ENCODE measurements at places on chromosomes 11 and 22.

DNA sequence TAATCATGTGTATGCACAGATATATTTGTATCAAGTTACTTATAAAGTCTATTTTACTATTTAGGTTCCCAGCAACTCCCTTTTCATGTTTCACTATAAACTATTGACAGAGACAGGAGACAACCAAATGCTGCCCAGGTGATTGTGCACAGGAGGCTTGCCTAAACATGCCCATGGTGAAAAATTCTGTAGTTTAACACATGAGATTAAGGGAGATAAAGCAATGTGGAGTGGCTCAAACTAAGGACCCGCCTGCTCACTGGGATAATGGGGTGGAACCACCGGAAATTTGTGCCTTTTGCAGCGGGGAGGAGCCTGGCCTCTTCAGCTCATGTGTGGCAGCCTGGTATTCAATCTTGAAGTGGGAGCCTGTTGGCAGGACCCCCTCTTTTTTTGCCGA lies 459.5 kb upstream of the CNTN5 start:
- no peak for DNase-seq

DNA sequence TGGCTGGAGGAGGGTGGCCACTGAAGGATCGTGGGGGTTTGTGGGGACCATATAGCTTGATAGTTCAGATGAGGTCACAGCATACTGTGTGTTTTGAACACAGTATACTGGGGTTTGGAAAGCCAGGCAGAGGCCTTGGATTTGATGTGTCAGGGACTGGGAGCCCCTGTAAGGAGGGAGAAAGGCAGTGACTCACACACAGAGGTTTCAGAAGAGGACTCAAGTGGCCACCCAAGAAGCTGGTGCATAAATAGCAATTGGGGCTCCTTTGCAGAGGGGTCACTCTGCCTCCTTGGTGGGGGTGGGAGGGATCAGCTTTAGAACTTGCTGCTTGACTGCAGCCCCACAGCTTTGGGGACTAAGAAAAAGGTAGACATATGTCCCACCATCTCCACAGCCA lies 39.3 kb downstream of the SLC5A1 start:
- no peak for DNase-seq

- no peak for DNase-seq
These were observed 89.3 kb downstream of the MPPED1 start for GRCh38 chr22:43500792-43501785.

GRCh38 chr22:40627612-40628011 lies 8.9 kb downstream of the MRTFA start:
- no peak for DNase-seq

DNA sequence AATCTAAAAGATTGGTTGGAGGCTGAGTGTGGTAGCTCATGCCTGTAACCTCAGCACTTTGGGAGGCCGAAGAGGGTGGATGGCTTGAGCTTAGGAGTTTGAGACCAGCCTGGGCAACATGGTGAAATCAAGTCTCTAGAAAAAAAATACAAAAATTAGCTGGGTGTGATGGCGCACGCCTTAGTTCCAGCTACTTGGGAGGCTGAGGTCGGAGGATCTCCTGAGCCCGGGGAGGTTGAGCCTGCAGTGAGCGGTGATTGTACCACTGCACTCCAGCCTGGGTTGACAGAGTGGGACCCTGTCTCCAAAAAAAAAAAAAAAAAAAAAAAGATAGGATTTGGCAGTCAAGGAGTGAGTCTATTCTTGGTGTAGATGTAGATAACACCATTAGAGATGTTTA lies 10.6 kb downstream of the FOLR1 start:
- DNase-seq: no peak

DNA sequence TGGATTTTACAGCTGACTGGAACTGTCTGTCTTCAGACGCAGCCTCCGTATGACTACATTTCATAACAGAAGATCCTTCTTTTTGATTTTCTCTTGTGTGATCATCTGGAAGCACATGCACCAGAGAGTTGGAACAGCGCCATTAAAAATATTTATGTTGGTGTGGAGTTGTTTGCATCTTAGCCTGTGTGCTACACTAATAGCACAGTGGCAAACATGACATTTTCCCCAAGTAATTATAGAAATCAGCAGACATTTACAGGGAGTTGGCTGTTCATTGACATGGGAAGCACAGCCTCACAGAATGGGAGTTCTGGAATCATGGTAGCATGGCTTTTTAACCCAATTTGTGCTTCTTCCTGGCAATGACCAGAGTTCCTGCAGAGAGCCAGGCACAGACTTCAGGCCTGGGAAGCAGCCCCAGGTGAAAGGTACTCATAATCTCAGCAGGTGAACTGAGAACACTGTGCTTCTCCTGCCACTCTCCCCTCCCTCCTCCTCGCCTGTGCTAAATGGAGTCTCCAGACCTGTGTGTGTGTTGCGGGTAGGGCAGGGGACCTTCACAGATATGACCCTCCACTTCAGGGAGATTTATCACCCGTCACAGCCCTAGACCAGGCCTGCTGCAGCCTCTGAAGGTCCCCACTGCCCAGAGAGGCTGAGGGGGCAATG lies 82.8 kb upstream of the PLET1 start:
- peak; percentile 70 for DNase-seq

DNA sequence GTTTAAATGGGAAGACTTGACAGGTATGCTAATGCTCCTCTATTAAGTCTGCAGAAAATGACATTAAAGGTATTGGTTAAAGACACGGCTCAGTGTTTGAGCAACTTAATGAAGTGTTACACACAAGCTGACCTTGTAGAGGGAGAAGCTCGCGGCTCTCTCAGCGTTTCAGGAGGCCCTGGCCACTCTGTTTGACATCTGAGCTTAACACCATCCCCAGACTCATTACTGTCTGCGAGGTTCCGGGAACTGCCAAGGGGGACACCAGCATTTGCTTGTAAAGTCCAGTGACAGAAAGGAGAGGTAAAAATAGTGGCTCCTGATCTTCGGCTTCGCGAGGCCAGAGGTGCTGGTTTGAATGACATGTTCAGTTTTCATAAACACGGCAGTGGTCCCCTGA lies 540.7 kb upstream of the CADM1 start:
- no peak for DNase-seq

GRCh38 chr11:6442441-6442840 lies 1.7 kb upstream of the HPX start:
- no peak for DNase-seq

DNA sequence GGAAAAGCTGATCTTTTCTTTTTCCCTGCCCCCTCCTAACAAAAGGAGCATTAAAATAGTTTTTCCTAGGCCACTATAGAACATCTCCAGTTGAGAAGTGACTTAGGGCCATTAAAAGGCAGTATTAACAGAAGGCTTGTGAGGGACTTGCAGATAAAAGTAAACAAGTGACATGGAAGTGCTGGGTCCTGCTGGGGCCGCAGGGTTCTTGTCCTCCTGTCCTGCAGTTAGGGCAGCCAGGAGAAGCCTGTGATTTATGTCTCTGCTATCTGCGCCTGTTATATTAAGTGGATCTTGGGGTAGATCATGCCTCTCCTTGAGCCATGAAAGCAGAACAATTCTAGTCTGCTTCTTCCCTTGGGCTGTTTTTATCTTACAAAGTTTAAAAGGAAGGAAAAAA lies 271.4 kb upstream of the C11orf87 start:
- no peak for DNase-seq

DNA sequence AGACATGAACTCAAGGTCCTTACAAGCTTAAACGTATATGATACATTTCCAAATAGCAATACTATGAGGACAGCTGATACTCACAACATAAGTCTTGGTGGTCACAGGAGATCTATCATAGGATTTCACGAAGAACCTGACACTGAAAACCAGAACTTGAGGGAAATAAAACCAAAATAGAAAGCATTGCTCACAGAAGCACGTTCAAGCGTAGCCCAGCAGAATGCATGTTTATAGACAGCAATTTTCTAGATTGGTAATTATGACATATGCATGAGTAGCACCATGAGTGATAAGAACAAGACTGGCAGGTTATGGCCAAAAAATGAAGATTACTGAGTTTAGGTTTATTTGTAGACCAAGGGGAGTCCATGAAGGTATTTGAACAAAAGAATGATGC lies 243.5 kb downstream of the ETS1 start:
- DNase-seq: no peak

DNA sequence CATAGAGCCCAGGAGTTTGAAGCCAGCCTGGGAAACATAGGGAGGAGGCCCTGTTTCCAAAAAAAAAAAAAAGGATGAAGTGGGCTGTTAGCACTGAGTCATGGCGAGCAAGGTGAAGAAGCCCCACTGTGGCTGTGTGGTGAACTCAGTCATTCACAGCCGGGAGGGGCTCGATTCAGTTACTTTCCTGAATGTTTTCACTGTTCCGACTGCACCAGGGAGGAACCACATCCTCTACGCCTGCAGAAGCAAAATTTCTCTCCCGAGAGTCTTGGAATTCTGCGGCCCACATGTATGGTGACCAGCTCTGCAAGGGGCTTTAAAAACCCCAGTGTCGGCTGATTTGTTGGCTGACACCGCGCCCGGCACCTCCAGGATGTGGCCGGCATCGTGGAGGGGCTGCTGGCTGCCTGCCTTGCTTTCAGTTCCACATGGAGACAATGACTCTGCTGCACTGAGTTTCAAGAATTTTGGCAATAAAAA lies 27.8 kb upstream of the GRAMD4 start:
- no peak for DNase-seq

DNA sequence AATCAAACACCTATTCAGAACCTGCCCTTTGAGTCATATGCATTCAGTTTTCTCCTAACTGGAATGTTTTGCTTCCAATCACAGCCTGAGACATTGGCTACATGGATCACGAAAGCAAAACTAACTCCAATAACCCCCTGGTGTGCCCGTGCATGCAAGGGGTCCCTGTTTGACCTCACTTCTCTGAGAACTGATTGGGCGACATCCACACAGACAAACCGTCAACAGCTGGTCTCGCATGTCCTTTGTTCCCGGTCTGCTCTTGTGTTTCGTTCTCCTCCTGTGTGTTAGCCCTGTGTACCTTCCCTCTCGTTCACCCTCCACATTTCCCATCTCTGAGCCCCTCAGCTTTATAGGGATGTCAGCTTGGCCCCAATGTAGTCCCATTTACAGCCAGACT lies 67.2 kb upstream of the TTC12 start:
- no peak for DNase-seq

DNA sequence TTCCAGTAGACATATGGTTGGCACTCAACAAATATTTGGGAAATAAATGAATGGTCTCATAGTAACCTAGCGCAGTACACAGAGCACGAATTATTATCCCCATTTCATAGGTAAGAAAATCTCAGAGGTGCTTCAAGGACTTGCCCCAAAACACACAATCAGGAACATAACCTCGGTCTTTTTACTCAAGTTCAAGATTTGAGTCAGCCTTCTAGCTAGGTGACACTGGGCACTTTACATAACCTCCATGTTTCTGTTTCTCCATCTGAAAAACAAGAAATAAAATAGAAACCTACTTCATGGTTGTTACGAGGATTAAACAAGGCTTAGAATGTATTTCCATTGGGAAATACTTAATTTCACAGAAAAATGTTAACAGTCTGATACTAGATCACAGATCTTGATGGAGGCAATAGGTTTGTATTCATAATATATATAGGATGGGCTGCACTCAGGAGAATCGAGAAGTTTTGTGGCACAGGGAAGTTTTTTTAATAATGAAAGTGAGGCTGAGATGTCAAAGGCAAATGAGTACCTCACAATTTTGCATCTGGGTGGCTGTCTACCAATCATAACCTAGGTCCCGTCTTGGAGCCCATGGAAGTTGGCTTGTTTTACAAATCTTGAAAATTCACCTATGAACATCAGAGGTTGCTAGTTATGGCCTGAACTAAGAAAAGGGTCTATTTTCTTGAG lies 147.4 kb upstream of the ZC3H12C start:
- DNase-seq: no peak

DNA sequence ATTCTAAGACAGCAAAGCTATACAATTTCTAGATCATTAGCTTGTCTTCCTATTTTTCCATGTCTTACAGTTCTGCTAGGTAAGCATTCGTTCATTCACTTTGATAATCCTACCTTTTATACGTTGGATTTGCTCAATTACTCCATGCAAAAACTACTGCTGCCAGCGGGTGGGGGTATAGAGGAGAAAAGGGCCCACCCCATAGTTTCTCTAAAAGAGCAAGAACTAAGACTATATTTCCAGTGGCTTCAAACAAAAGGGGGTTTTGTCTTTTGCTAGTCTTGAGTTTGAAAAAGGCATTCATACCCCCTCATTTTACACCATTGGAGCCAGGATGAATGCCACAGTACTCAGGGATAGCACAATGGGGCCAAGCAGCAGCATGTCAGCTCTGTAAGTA lies 155.7 kb downstream of the WT1 start:
- peak; percentile 2 for DNase-seq

- DNase-seq: no peak
These were observed 73.2 kb downstream of the RRM1 start for GRCh38 chr11:4167758-4168157.

GRCh38 chr11:131246663-131247062 lies 123.8 kb upstream of the NTM start:
- no peak for DNase-seq

- DNase-seq: peak; percentile 77
These were observed 21.9 kb upstream of the SCN2B start for GRCh38 chr11:118198370-118198769.

DNA sequence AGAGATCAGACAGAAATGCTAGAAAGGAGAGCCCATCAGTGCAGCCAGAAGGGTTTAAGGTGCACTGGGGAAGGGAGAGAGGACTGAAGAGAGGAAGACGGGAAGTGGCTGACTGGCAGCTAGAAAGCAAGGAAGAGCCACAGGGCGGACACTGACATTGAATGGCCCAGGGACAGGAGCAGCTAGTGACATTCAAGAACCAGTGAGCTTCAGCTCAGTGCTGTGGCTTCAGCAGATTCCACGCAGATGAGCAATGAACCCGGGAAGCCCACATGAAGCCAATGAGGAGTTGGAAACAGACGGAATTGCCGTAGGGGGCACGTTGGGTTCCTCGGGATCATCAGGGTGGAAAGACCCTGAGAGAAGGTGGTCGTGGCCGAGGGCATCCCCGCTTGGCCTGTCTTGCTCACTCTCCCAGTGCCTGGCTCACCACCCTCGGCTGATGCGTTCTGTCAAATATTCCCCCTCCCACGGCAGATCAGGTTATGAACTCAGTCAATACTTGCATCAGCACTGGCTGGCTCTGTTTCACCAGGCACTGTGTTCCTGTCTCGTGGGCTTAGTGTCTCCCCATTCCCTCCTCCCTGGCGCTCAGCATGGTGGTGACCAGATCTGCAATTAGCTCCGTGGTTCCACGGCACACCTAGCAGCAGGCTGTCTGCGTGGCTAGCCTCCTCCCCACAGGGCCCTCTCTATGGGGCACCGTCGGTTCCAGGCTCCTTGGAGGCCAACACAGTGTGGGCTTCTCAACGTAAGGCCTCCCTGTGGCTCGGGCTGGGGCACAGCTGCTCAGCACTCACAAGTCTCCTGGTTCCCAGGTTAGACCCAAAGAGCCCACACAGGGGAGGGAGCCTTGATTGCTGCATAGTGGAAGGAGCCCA lies 145.5 kb downstream of the TRIM29 start:
- DNase-seq: no peak
